Transverse colon (tissue), 4 donors: ENCODE measurements at places on chromosomes 11 and 22.

- H3K27ac ChIP-seq, result no peak overlapping the region
- H3K4me1 ChIP-seq, result no peaks in the 10 kb centered on the region
- no peak for DNase-seq
- no peaks in the 10 kb centered on the region for H3K36me3 ChIP-seq
Observed at GRCh38 chr11:133776671-133777367, 68.5 kb downstream of the SPATA19 start.

DNA sequence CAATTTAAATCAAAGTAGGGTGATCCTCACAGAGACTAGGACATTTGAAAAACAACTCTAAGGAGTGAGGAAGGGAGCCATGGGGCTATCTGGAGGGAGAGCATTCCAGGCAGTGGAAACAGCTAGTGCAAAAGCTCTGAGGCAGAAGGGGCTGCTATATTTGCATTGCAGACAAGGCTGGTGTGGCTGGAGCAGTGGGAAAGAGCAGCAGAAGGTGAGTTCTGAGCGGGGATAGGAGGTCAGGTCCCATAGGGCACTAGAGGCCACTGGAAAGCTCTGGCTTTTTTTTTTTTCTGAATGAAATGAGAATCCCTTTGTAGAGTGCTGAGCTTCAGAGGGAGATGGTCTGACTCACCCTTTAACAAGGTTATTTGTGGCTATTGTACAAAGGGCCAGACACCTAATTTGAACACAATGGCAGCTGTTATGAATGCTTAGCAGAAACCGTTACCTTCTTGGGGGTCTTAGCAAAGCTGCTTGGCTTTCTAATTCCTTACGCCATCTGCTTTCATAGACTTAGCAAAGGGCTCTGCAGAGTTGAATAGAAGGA is 291.6 kb downstream of the BUD13 start:
- H3K27ac ChIP-seq, result no peak overlapping the region
- no peak for DNase-seq
- no peaks in the 10 kb centered on the region for H3K27me3 ChIP-seq
- H3K4me3 ChIP-seq, result no peak overlapping the region
- no peaks in the 10 kb centered on the region for H3K36me3 ChIP-seq

GRCh38 chr22:17264321-17265052 is 45.3 kb upstream of the ADA2 start:
- H3K27me3 ChIP-seq, result no peaks in the 10 kb centered on the region
- H3K36me3 ChIP-seq, result no peaks in the 10 kb centered on the region
- no peak for DNase-seq

- no peaks in the 10 kb centered on the region for H3K36me3 ChIP-seq
- DNase-seq, result no peak
- no peaks in the 10 kb centered on the region for H3K4me1 ChIP-seq
- H3K4me3 ChIP-seq, result no peak overlapping the region
- no peaks in the 10 kb centered on the region for H3K27me3 ChIP-seq
Observed at GRCh38 chr11:111209543-111210355, 35.8 kb upstream of the POU2AF2 start.

DNA sequence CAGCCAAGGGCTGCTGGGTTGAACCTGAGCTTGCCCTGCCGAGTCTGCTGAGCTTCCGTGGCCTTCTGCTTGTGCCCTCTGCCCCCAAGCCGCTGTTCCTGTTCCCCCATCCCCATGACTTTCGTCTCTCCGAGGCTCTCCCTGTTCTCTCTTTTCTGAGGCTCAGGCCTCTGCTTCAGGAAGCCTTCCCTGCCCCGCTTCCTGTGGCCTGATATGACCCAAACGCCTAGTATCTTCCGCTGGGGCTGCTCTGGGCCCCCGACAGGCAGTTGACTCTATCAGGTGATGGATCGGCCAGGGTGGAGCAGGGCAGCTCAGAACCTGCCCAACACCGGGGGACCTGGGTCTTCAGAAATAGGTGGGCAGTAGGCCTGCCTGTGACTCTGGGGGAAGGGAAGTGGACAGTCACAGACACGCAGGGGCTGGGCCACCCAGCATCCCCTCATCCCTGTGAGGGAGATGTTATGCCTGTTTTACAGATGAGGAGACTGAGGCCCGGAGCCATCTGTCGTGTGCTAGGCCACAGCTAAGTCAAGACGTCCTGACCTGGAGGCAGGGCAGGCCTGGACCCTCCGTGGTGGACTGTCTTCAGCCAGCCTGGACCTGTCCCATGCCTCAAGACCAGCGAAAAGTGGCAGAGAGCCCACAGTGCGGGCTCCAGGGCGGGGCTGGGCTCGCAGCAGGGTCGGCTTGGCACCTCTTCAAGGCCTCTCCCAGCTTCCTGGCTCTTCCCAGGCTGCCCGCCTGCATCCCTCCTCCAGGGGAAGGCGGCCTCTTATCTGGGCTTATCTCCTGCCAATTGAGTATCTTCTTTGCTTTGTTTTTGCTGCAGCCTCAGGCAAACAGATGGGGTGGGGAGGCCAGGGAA is 16.2 kb downstream of the BAD start:
- no peaks in the 10 kb centered on the region for H3K27me3 ChIP-seq
- DNase-seq, result peak; percentile 75
- H3K4me3 ChIP-seq, result peak overlapping the region; percentile 67
- H3K27ac ChIP-seq, result peak overlapping the region; percentile 99

DNA sequence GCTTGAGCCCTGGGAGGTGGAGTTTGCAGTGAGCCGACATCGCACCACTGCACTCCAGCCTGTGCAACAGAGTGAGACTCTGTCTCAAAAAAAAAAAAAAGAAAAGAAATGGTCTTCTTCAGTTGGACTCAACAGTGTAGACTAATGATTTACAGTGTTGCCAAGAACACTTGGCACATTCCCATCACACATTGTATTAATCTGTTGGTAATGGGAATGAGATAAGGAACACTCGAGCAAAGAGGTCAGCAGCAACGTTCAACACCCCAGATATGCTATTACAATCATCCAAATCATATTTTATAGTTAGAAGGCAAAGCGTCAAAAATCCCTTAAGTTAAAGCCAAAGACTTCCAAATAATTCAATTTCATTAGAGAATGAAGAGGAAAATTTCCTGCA is 14.5 kb downstream of the CDON start:
- H3K27ac ChIP-seq, result no peak overlapping the region
- H3K4me1 ChIP-seq, result no peaks in the 10 kb centered on the region
- no peaks in the 10 kb centered on the region for H3K27me3 ChIP-seq
- no peak overlapping the region for H3K4me3 ChIP-seq
- H3K36me3 ChIP-seq, result no peaks in the 10 kb centered on the region
- no peak for DNase-seq

GRCh38 chr11:46321757-46322156 is 25.5 kb upstream of the DGKZ start:
- no peak overlapping the region for H3K4me3 ChIP-seq
- H3K4me1 ChIP-seq, result no peaks in the 10 kb centered on the region
- no peaks in the 10 kb centered on the region for H3K27me3 ChIP-seq

- no peak for DNase-seq
- no peak overlapping the region for H3K27ac ChIP-seq
- H3K4me3 ChIP-seq, result no peak overlapping the region
- no peaks in the 10 kb centered on the region for H3K4me1 ChIP-seq
Observed at GRCh38 chr22:44520465-44521094, 22.5 kb upstream of the RTL6 start.

DNA sequence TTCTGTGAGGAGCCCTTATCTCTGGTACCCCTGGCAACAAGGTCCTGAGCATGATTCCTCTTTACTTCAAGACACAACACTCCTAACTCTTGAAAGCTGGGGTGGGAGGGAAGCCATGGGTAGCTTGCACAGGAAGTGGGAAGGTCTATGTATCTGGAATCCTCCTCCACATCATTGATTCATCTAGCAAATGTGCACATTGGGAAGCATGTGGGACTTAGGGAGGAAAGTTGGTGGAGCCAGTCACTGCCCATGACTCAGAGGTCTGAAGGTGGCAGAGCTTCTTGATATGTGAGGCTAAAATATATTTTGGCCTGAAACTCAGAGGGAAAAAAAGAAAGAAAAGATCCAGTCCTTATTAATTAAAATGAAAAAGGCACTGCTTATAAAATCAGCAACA is 1000.9 kb downstream of the DLG2 start:
- H3K36me3 ChIP-seq, result no peaks in the 10 kb centered on the region
- no peak for DNase-seq
- H3K4me3 ChIP-seq, result no peak overlapping the region

DNA sequence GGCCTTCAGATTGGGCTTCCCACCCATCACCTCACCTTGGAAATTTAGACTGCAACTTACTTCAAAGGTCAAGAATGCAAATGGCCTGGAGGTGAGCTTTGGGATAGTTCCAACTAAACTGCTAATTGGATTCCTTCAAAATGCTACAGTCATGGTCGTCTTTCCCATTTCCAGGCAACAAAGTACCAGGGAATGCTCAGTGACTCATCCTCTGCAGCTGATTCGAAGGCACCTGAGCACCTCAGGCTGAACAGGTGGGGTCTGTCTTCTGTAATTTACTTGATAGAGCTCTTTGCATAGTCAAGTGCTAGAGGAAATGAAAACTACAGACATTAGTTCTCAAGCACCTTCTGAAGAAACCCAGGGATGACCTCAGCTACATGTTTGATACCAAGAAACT is 20.5 kb upstream of the FSHB start:
- H3K4me1 ChIP-seq, result no peaks in the 10 kb centered on the region
- H3K36me3 ChIP-seq, result no peaks in the 10 kb centered on the region
- no peak overlapping the region for H3K4me3 ChIP-seq
- H3K27ac ChIP-seq, result no peak overlapping the region
- no peaks in the 10 kb centered on the region for H3K27me3 ChIP-seq
- DNase-seq, result no peak

DNA sequence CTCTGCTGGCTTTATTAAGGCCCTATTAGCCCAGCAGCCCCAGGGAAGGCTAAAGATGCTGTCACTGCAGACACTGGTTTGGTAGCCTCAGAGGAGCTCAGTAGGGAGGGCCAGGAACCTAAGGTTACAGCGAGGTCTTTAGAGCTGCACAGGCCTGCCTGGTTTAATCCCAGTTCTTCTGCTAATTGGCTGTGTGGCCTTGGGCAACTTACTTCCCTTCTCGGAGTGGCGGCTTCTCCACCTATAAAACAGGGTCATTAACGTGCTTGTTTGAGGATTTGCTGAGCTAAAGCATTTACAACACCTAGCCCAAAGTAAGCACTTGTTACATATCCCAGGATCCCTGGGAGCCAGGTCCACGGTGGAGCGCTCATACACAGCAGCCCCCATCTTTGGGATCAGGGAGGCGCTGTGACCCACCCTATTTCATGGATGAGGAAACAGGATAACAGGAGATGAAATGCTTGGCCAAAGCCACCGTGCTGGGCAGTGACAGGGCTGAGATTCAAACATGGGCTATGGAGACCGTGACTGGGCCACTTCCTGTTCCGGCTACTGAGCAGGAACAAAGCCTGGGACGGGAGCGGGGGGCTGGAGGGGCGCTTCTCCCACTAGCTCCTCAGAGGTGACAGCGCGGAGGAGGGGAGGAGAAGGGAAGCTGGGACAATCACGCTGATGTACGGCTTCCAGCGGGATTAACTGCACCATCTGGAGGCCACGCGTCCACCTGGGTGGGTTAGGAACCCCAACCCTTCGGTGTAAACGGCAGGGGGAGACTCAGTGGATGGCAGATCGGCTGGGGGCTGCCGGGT is 61.5 kb downstream of the IGLL1 start:
- DNase-seq, result no peak
- H3K27me3 ChIP-seq, result no peaks in the 10 kb centered on the region
- H3K36me3 ChIP-seq, result no peaks in the 10 kb centered on the region
- H3K27ac ChIP-seq, result no peak overlapping the region

DNA sequence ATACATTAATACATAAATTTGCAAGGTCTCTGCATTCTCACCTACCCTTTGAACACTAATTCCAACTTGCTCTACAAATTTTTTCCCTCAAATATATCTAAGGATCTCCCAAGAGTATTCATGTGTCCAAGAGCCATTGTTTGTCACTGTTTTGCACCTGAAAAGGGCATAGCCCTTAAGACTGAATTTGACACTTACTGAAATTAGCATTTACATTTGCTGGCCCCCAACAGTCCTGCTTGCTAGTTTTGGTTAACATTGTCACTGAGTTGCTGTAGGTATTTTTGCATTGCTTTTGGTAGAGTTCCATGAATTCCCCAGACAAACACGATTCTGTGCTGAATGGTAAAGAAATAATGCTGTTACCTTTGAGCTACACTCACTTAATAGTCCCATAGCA is 57.3 kb downstream of the KCNA4 start:
- H3K36me3 ChIP-seq, result no peaks in the 10 kb centered on the region
- no peaks in the 10 kb centered on the region for H3K27me3 ChIP-seq
- H3K27ac ChIP-seq, result no peak overlapping the region
- no peak for DNase-seq

DNA sequence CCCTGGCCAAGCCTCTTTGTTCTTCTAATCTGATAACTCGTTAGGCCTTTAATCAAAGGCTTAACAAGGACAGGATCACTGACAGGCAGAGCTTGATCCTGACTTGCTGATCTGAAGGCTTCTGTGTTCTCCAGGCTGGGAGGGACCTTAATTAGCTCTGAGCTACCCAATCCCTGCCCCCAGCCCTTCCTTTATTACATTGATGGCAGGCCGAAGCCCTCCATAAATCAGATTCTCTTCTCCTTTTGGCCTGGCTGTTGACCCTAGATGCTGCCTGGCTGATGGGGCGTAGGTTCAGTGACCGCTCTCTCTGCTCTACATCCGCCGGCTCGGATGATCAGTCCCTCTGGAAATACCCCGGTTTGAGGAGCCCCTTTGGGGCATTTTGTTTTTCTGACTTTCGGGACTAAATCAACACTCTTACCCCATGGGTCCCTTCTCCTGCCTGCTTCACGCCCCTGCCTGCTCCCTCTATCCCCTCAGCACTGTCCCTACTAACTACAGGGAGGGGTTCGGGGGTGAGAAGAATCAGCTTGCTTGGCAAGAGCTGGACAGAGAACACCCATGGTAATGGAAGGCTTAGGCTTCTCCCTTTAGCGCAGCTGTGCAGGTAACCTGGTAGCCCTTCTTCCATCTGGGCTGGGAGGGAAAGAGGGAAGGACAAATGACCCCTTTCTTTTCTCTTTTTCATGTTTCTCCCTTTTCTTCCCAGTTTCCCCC is 10.0 kb upstream of the RRM1 start:
- no peak overlapping the region for H3K4me3 ChIP-seq
- H3K4me1 ChIP-seq, result no peaks in the 10 kb centered on the region
- no peak overlapping the region for H3K27ac ChIP-seq
- no peak for DNase-seq
- H3K36me3 ChIP-seq, result no peaks in the 10 kb centered on the region

DNA sequence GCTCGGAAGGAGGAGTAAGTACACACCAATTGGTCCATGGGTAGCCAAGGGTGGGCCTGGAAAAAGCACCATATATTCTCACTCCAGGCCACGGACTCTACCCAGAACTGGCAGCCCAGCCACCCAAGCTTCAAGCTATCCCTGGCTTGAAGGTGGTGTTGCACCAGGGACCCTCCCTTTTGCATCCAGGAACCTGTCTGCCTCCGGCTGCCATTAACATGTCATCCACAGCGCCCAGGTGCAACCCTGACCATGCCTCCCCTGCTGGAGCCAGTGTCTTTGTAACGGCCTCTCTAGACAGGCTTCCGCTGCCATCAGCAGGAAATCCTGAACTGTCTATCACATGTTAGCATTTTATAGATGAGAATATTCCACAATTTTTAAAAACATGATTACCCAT is 2158.5 kb upstream of the RAG2 start:
- no peak overlapping the region for H3K4me3 ChIP-seq
- H3K36me3 ChIP-seq, result no peaks in the 10 kb centered on the region
- H3K4me1 ChIP-seq, result no peaks in the 10 kb centered on the region
